ENCODE measurements at places on chromosomes 2 and 18.

- no peak for DNase-seq
Measured at GRCh38 chr2:22442051-22442450, 942.9 kb upstream of the KLHL29 start.

DNA sequence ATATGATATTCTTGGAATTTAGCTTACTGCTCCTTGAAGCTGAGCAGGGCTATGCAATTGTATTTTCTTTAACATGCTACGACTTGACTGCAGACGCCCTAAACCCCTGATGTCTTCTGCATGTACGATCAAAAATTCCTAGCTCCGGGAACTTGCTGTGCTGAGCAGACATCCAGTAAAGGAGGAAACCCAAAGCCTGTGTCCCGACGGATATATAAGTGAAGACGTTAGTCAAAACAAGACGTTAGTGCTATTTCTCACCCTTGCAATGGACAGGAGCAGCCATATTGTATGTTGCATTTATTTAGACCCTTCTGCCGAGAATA is 51.5 kb downstream of the SETBP1 start:
- no peak for DNase-seq

- no peak for DNase-seq
Measured at GRCh38 chr2:171909266-171909665, 13.0 kb upstream of the HAT1 start.

GRCh38 chr2:19649785-19650380 is 251.9 kb downstream of the TTC32 start:
- DNase-seq = no peak

GRCh38 chr18:23585007-23585871 is 1.1 kb downstream of the NPC1 start:
- DNase-seq = peak; percentile 36

DNA sequence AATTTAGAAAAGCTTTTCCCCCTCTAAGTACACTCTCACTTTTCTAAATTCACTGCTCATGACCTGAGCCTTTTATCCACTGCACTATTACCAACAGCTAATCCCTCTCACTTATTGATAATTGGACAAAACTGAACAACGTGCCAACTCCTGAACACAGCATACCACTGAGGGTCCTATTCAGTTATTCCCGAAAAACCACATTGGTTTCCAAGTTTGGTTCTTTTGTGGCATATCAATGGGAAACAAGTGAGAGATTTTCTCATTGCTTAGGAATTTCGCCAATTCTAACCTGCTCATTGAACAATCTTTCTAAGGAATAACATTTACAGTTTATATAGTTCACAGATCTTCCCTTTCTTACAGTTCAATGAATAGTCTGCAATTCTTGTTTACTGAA is 977.4 kb downstream of the TMEM182 start:
- no peak for DNase-seq

DNA sequence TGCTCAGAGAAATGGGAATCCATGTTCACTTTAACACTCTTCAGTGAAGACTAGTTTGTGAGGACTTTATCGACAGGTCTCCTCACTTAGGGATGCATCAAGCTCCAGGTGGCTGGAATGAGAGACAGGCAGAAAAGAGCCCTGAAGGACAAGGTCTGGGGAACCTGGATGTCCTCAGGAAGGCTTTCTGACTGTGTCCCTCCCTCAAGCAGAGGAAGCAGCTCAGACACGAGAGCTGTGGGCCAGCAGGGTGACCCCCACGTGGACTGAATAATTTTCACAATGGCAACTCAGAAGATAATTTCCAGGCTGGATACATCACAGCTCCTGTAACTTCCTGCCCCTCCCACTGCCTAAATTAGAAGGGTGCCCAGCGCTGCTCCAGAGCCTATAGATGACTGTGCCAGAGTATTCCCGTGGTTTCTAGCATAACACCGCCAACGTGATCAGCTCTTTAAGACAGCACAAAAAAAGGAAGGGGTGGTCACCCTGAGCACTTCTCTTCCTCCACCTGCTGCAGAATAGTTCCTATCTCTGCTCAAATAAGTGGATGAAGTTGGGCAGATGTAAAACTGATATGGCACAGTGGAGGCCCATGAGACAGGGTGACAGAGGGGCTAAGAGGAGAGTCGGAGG is 25.7 kb upstream of the NCK2 start:
- DNase-seq = no peak

GRCh38 chr2:24731923-24732322 is 61.3 kb downstream of the PTRHD1 start:
- no peak for DNase-seq

- no peak for DNase-seq
Measured at GRCh38 chr2:127527001-127527804, 914 bp upstream of the IWS1 start.

GRCh38 chr2:239868556-239869181 is 156.5 kb downstream of the NDUFA10 start:
- DNase-seq = no peak

DNA sequence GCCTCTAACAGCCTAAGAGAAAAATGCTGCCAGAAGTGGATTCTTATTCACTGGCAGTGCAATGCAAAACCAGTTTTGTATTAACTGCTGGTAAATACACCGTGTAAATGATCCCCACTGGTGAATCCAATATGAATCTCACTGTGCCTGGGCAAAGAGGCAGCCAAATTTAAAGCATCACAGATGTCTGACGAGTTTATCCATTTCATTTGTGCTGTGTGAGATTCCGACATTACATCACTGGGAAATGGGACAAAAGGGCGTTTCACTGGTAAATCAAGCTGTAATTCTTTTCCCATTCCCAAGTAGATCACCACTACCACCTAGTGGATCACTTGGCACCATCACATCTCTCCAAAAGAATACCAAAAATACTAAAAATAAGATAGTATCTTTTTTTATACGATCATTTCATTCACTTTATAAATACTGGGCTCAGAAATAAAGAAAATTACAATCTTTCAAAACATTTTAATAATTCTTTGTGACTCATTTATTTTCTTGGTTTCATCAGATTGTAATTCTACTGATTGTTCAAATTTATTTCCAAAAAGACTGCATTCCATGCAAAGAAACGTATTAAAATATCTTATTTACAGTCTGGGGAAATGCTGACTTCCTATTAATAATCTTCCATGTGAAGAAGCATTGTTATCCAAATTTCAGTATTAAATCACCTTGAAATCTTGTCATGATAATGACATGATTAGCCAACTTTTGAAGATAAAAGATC is 125.6 kb downstream of the GRB14 start:
- DNase-seq = no peak

- DNase-seq = no peak
Measured at GRCh38 chr18:29251681-29252080, 1074.8 kb upstream of the CDH2 start.

GRCh38 chr18:28411806-28412205 is 234.9 kb upstream of the CDH2 start:
- DNase-seq = no peak

GRCh38 chr2:201313362-201313761 is 43.8 kb downstream of the FLACC1 start:
- DNase-seq = no peak

DNA sequence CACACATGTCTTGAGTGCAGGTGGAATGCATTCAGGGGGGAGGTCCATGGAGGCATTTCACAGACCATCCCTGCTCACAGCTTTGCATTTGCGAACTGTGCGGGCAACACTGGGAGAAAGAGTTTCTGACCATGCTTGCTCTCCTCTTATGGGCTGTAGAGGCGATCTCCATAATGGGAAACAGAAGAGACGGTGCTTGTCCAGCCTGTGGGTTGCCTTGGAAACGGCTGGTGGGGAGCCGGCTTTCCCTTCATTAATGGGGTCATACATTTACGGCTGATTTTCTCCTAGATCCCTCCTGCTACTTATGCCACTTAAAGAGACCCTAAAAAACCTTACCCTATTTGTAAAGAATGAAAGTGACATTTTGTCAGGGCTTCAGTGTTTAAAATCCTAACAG is 147.4 kb downstream of the SOX11 start:
- no peak for DNase-seq

DNA sequence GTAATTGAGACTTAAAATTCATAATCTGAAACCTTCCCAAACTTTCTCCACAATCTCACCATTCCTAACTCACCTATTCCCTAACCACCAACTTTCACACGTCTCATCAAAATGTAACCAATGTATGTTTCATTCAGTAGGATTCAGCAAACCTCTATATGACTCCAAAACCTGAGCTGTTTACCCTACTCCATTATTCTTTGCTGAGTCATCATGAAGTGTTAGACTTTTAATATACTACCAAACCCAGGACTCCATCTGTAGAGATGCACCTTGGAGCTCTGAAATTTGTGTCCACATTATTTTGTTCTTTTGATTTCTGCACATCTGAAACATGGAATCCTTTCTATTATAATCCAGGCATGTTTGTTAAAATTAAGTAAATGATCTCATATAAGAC is 727.0 kb upstream of the PIK3C3 start:
- no peak for DNase-seq

- no peak for DNase-seq
Measured at GRCh38 chr2:51011254-51011653, 20.7 kb downstream of the NRXN1 start.

DNA sequence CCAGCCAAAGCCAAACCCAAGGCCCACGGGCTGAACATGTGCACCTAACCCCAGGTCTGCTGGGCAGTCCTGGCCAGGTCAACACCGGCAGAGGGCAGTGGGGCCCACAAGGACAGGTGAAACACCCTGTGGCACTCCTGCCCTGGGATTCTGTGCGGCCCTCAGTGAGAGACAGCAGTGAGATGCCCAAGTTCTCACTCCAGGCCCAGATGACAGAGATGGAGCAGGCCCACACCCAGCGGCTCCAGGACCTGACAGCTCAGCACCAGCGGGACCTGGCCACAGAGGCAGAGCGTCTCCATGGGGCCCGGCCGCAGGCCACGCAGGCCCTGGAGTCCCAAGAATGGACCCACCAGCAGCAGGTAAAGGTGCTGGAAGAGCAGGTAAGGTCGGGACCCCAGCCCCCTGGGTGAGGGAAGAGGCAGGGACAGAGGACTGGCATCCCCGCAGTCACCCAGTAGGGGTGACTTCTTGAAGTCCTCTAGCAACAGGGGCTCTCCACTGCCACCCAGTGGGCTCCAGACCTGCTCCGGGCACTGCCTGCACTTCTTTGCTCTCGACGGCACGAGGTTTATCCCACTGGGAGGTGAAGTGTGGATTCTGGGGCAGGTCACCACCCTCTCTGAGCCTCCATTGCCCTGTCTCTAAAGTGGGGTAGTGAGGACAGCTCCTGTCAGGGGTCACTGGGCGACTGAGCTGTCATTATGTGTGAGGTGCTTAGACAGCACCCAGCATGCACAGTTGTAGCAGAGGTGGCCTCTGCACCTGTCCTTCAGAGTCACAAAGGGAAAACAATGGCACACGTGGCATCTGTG is 8.8 kb upstream of the SNED1 start:
- no peak for DNase-seq

- no peak for DNase-seq
Measured at GRCh38 chr2:4502230-4502843, 799.0 kb downstream of the DCDC2C start.

DNA sequence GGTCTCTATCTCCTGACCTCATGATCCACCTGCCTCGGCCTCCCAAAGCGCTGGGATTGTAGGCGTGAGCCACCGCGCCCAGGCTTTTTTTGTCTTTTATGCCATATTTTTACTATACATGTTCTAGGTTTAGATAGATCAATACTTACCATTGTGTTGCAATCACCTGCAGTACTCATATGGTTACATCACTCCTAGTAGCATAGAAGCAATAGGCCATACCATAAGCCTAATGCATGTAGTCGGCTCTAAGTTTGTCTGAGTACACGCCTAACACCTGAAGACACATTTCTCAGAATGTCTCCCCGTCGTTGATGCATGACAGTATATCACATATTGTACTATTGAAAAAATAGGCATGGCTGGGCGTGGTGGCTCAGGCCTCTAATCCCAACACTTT is 27.1 kb upstream of the TGIF1 start:
- no peak for DNase-seq

GRCh38 chr2:150319658-150320555 is 167.6 kb downstream of the RND3 start:
- no peak for DNase-seq

GRCh38 chr2:4900861-4901770 is 791.1 kb upstream of the SOX11 start:
- DNase-seq = no peak

- peak; percentile 84 for DNase-seq
Measured at GRCh38 chr18:8704361-8705237, 757 bp upstream of the MTCL1 start.

DNA sequence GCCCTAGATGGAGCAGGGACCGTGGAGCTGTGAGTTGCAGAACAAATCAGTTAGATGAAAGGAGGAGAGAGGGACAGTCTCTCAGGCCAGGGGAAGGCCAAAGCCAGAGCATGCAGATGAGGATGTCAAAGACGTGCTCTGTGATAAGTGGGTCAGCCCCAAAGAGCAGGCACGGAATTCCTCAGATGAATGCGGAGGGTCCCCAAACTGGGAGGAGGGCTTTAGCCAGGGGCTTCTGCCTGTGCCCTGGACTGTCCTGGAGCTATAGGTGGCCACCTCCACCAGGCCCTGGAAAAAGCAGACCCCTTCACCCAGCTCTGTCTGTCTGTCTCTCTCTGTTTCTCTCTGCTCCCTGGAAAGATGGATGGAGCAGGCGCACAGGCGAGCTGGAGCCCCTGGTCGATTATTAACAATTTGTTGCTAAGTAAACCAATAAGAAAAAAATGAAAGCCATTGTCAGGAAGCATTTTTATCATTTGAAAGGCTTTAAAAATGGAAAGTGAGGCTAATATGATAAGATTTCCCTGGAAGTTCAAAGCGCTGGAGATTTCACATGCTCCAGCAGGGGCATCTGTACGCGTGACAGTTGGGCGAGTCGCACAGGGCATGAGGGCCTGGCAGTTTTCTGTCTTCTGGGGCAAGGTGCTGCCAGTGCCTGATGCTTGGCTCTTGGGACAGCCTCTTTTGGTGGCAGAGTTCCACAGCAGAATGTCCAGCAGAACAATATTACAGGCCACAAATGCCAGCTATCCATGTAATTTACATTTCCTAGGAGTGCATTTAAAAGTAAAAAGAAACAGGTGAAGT is 241.0 kb downstream of the GLI2 start:
- no peak for DNase-seq

- no peak for DNase-seq
Measured at GRCh38 chr2:100126201-100126600, 16.2 kb downstream of the AFF3 start.

DNA sequence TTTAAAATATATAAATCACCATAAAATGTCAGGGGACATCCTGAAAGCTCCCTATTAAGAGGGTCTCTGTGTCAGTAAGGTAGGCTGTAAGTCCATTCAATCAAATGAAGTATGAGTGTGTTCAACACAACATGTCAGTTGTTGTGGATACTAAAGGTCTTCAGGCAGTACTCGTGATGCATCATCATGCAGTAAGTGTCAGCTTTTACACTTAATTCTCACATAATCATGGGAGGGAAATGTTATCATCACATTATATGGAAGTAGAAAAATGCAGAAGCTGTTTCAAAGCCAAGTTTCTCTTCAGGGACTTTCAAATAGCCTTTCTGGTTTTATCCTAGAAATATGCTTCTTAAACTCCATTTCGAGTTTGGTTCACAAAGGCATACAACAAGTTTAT is 477.1 kb upstream of the ID2 start:
- no peak for DNase-seq

All from CD4-positive, alpha-beta T cell treated with Interleukin-15 for 4 hours (primary cell).